Suprapubic skin (tissue), 4 donors: ENCODE measurements at places on chromosomes 6 and 20.

DNA sequence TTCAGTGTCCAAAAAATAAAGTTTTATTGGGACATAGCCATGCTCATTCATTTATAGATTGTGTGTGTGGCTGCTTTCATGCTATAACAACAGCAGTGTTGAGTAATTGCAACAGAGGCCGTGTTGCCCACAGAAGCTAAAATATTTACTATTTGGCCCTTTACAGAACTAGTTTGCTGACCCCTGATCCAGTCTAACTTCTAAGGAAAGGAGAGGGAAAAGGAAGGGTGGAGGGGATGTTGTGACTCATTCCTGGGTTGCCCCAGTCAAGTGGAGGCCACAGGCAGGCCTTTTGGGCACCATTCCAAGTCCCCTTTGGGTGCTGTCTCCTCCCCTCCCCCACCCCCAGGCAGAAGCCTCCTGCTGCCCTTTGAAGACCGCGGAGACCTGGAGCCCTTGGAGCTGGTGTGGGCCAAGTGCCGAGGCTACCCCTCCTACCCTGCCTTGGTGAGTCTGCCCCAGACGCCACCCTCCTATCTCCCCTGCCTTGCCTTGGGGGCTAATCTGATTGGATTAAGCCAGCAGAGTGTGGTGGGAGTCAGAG is 28.4 kb downstream of the BRPF3 start:
- no peak for DNase-seq

DNA sequence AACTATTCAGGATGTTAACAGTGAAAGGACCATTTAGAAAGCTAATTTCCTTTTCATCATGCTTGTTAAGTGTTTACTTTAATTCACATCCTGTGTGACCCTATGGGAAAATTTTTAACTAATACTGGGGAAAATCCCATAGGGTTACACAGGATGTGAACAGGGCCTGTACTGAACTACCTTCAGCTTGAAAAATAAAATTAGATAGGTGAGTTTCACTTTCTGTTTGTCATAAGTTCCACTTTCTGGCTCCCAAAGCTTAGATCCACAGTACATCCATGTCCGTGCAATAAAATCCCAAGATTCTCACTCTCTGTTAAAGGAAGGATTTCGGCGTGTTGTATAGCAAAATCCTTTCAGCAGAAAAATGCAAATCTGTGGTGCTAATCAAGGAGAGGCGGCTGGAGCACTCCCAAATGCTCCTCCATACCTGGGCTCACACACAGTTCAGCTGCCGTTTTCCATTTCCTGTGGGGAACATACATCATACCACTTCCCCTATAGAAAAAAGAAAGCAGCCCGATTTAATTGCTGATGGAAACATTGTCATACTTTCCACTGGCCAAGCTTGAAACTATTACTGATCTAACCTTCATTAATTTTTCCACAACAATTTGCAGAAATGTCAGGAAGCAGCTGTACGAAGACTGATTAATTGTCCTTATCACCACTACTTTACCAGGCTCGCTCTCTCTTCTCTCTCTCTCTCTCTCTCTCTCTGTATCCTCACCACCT is 125.2 kb downstream of the HIVEP2 start:
- no peak for DNase-seq

GRCh38 chr6:40962241-40962640 is 76.8 kb downstream of the UNC5CL start:
- DNase-seq: no peak

DNA sequence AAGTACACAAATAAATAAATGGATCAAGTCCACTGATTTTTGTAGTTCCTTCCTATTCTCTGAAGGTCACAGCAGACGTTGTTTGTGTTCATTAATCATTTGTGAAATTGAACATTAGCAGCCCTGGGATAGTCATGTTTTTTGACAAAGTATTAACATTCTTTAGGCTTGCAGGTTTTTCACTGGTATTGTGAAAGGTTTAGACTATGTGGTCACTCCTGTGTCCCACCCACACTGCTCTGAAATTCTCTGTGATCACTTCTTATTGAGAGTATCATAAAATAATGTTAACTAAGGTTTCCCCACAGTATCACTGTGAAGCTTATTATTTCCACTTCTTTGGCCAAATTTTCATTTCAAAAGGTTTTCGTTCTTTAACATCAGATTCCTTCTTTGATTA is 3.5 kb downstream of the FAM83B start:
- no peak for DNase-seq

- DNase-seq: no peak
Measured at GRCh38 chr6:41189967-41190366, 11.0 kb downstream of the TREML2 start.

- DNase-seq: no peak
Measured at GRCh38 chr6:164037171-164037870, 622.8 kb downstream of the QKI start.

DNA sequence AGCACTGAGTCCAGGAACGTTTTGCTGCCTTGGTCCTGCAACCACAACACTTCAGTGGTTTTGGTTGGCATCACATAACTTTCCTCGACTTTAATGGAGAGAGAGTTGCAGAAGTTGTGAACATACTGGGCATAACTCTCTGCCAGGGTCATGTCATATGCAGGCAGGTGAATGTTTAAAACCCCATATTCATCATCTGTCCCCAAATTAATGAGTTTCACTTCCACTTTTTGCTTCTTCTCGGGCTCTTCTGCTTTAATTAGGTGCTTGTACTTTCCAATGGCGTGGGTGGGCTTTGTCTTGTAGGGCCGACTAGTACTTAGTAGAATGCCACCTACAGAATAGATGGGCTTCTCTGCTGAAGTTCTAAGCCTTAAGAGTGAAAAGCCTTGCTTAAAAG is 45.2 kb upstream of the TFAP2A start:
- no peak for DNase-seq

GRCh38 chr6:49648036-49648435 is 11.4 kb upstream of the RHAG start:
- no peak for DNase-seq

- no peak for DNase-seq
Measured at GRCh38 chr6:53358440-53359094, 9.8 kb upstream of the ELOVL5 start.
